Kidney (tissue), 22 donors: ENCODE measurements at places on chromosomes 7 and 10. TPM values are rescaled to one million over a fixed set of nuclear protein-coding genes. Genes with fewer than 3 reads are reported as not detected.

NUDT13 gene
- 3.3 TPM for total RNA-seq

GRCh38 chr10:61316676-61317265, 136.4 kb downstream of the TMEM26 start:
- no peak overlapping the region for H3K27ac ChIP-seq
- DNase-seq = no peak
- no peak overlapping the region for H3K4me3 ChIP-seq
- H3K4me1 ChIP-seq = no peaks in the 10 kb centered on the region

GRCh38 chr10:10662716-10663408, 354.8 kb upstream of the CELF2 start:
- no peaks in the 10 kb centered on the region for H3K4me1 ChIP-seq
- no peaks in the 10 kb centered on the region for H3K36me3 ChIP-seq
- no peak overlapping the region for H3K27ac ChIP-seq
- H3K4me3 ChIP-seq = no peak overlapping the region
- H3K27me3 ChIP-seq = no peaks in the 10 kb centered on the region

ADIRF gene
- total RNA-seq = 357 TPM

GRCh38 chr10:78570633-78571235, 498.0 kb upstream of the ZMIZ1 start:
- no peak overlapping the region for H3K4me3 ChIP-seq
- peaks cover 2% of the 10 kb centered on the region for H3K4me1 ChIP-seq
- no peaks in the 10 kb centered on the region for H3K27me3 ChIP-seq

GRCh38 chr7:27515933-27516332, 146.8 kb downstream of the HIBADH start:
- DNase-seq = no peak
- H3K27me3 ChIP-seq = no peaks in the 10 kb centered on the region
- no peak overlapping the region for H3K27ac ChIP-seq
